Lung (tissue), 17 donors: ENCODE measurements at places on chromosomes 2 and 18. TPM values are rescaled to one million over a fixed set of nuclear protein-coding genes. Genes with fewer than 3 reads are reported as not detected.

DNA sequence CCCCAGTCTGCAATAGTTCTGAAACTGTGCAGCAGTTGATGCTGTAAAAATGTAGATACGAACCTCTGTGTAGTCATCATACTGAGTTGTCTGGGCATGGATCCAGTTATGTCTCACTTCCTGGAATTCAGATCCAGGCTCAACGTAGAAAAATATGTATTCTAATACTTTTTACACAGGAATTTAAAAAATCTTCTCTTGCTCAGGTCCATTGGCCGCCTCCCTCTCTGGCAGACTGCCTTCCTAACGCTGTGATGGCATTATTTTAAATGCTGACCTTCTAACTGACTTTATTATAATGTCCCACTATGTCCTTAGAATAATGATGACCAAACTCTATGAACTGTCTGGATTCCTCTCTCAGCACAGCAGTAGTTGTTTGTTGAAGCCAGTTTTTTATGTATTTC lies 119.6 kb downstream of the FEZ2 start:
- H3K4me1 ChIP-seq: peaks cover 2% of the 10 kb centered on the region
- DNase-seq: peak; percentile 94
- no peak overlapping the region for H3K4me3 ChIP-seq
- no peaks in the 10 kb centered on the region for H3K27me3 ChIP-seq
- peaks cover 21% of the 10 kb centered on the region for H3K36me3 ChIP-seq

DNA sequence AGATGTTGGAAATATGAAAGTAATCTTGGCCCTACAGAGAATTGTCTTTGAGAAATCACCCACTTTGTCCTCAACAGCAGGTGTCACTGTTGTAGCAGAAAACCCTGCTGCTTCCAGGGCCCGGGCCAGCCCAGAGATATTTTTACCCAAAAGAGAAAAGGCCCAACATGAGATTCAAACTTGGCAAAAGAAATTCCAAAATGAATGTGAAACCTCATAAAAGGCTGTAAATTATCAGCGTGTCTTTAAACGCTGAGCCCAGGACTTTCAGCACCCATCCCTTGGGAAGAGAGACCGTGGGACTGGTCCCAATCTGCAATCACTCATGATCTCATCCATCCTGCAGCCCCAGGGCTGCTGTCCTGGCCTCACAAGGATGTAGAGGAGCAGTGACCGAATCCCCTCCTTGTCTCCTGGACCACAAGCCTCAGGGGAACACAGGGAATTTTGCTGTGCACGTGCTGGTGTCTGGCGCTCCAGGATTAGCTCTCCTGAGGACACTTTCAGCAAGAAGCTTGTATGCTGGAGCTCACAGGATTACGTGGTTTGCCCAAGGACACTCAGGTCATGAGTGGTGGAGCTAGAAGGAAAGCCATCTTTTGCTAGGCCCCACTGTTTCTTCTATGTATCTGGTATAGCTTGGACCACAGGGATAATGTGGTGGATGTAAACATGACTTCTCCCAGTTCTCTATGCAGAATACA lies 202.1 kb downstream of the RNF144A start:
- H3K27me3 ChIP-seq: no peaks in the 10 kb centered on the region
- H3K27ac ChIP-seq: no peak overlapping the region
- no peaks in the 10 kb centered on the region for H3K36me3 ChIP-seq
- no peak overlapping the region for H3K4me3 ChIP-seq
- H3K4me1 ChIP-seq: no peaks in the 10 kb centered on the region
- peak; percentile 60 for DNase-seq

DNA sequence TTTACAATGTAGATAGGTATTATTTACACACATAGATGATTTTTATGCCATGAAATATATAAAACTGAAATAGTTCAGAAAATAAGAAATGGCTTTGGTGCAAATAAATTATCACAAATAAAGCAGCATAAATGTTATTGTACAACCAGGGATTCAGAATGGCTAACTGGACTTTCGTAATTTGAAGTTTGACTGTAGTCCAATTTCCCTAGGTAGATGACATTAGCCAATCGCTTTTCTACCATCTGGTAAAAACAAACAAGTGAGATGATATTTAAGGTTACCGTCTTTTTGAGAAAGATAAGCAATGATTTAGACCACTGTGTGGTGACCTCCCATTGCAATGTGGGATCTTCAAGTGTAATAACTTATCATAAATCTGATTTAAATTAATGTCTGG lies 400.7 kb downstream of the LRRTM4 start:
- no peaks in the 10 kb centered on the region for H3K4me1 ChIP-seq
- H3K27ac ChIP-seq: no peak overlapping the region
- no peaks in the 10 kb centered on the region for H3K27me3 ChIP-seq
- H3K36me3 ChIP-seq: no peaks in the 10 kb centered on the region
- H3K4me3 ChIP-seq: no peak overlapping the region
- no peak for DNase-seq

GRCh38 chr2:207230261-207231105 lies 64.7 kb upstream of the KLF7 start:
- no peaks in the 10 kb centered on the region for H3K27me3 ChIP-seq
- DNase-seq: no peak
- H3K36me3 ChIP-seq: no peaks in the 10 kb centered on the region

DNA sequence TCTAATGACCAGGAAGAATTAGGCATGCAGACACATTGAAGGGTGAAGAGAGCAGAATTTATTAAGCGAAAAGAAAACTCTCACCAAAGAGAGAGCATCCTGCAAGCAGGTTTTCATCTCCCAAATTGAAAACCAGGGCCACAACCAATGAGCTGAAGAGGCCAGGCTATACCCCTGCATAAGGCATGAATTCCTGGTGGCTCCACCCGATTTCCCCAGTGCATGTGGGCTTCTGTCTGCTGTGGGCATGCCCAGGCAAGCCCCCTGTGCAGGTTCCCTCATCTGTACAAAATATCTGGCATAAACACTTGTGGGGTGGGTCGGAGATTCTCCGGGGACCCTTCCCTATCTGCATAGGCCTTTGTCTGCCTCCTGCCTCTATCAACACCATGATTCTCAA lies 621.6 kb upstream of the LRRTM1 start:
- DNase-seq: no peak
- no peak overlapping the region for H3K4me3 ChIP-seq
- no peaks in the 10 kb centered on the region for H3K27me3 ChIP-seq
- H3K27ac ChIP-seq: no peak overlapping the region
- no peaks in the 10 kb centered on the region for H3K4me1 ChIP-seq

DNA sequence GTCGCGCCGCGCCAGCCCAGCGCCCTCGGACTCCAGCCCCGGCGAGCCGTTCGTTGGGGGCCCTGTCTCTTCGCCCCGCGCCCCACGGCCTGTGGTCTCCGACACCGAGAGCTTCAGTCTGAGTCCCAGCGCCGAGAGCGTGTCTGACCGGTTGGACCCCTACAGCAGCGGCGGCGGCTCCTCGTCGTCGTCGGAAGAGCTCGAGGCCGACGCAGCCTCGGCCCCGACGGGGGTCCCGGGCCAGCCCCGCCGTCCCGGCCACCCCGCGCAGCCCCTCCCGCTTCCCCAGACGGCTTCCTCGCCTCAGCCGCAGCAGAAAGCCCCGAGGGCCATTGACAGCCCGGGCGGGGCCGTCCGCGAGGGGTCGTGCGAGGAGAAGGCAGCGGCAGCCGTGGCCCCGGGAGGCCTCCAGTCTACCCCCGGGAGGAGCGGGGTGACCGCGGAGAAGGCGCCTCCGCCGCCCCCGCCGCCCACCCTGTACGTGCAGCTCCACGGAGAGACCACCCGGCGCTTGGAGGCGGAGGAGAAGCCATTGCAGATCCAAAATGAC lies 1.4 kb downstream of the PHLPP1 start:
- no peaks in the 10 kb centered on the region for H3K36me3 ChIP-seq
- H3K4me1 ChIP-seq: peaks cover 12% of the 10 kb centered on the region
- H3K27ac ChIP-seq: peak overlapping the region; percentile 76
- peak overlapping the region; percentile 86 for H3K4me3 ChIP-seq
- DNase-seq: peak; percentile 62

- H3K4me3 ChIP-seq: no peak overlapping the region
- H3K4me1 ChIP-seq: no peaks in the 10 kb centered on the region
- H3K36me3 ChIP-seq: peaks cover 3% of the 10 kb centered on the region
- H3K27ac ChIP-seq: no peak overlapping the region
Observed at GRCh38 chr18:8163286-8163959, 445.8 kb upstream of the RAB12 start.

- H3K4me1 ChIP-seq: no peaks in the 10 kb centered on the region
- no peaks in the 10 kb centered on the region for H3K36me3 ChIP-seq
- no peak overlapping the region for H3K4me3 ChIP-seq
- no peak overlapping the region for H3K27ac ChIP-seq
Observed at GRCh38 chr2:159925975-159926374, 128.0 kb upstream of the CD302 start.

GRCh38 chr2:134792186-134792585 lies 46.2 kb upstream of the ACMSD start:
- no peaks in the 10 kb centered on the region for H3K27me3 ChIP-seq
- no peak overlapping the region for H3K4me3 ChIP-seq
- H3K36me3 ChIP-seq: no peaks in the 10 kb centered on the region
- no peaks in the 10 kb centered on the region for H3K4me1 ChIP-seq

KIF5C gene
- total RNA-seq: 0.77 TPM

DNA sequence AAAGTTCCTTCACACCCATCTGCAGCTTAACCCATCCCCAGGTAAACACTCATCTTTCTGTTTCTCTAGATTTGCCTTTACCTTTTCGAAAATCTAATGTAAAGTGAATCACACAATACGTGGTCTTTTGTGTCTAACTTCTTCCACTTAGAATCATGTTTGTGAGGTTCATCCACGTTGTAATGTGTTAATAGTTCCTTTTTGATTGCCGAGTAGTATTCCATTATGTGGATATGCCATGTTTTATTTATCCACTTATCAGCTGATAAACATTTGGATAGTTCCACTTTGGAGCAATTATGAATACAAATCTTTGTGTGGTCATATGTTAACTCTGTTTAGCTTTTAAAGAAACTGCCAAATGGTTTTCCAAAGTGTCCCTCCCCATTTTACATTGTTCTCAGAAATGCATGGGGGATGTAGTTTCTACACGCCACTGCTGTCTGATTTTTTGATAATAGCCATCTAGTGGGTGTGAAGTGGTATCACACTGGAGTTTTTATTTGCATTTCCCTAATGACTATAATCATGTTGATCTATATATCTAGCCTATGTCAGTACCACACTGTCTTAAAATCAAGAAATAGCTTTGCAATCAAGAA lies 22.3 kb downstream of the PECR start:
- H3K4me3 ChIP-seq: no peak overlapping the region
- peaks cover 1% of the 10 kb centered on the region for H3K4me1 ChIP-seq
- peaks cover 4% of the 10 kb centered on the region for H3K36me3 ChIP-seq
- H3K27ac ChIP-seq: no peak overlapping the region

GRCh38 chr2:38178556-38179419 lies 102.8 kb upstream of the CYP1B1 start:
- peak overlapping the region; percentile 67 for H3K27ac ChIP-seq
- H3K36me3 ChIP-seq: no peaks in the 10 kb centered on the region
- peak; percentile 29 for DNase-seq
- H3K4me3 ChIP-seq: no peak overlapping the region
- H3K4me1 ChIP-seq: no peaks in the 10 kb centered on the region

KCNG2 gene
- 1.7 TPM for total RNA-seq

DNA sequence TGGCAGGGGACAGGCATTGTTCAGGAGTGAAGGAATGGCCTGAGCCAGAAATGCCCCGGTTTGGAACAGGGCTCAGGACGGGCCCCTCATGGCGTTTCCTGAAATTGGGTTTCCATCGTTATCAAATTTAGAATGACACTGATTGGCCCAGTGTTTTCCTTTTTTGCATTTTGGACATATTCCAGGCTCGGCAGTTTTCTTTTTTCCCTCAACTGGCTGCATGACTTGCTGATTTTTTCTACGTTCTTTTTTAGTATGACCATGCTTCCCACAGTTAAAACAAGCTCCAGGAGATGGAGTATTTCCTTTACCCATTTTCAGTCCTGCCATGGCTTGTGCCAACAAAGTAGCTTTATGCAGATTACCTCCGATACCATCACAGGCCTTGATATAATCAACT lies 20.4 kb upstream of the LYG2 start:
- no peak overlapping the region for H3K27ac ChIP-seq
- no peaks in the 10 kb centered on the region for H3K4me1 ChIP-seq
- H3K36me3 ChIP-seq: no peaks in the 10 kb centered on the region
- DNase-seq: no peak

GRCh38 chr2:153047220-153047619 lies 328.8 kb downstream of the ARL6IP6 start:
- no peak overlapping the region for H3K27ac ChIP-seq
- no peaks in the 10 kb centered on the region for H3K27me3 ChIP-seq
- no peaks in the 10 kb centered on the region for H3K4me1 ChIP-seq
- DNase-seq: no peak
- H3K36me3 ChIP-seq: no peaks in the 10 kb centered on the region

GRCh38 chr18:49515516-49515915 lies 28.5 kb upstream of the C18orf32 start:
- H3K27me3 ChIP-seq: no peaks in the 10 kb centered on the region
- no peaks in the 10 kb centered on the region for H3K36me3 ChIP-seq
- no peak overlapping the region for H3K27ac ChIP-seq
- no peak for DNase-seq
- no peaks in the 10 kb centered on the region for H3K4me1 ChIP-seq

GRCh38 chr2:12761104-12761503 lies 44.4 kb downstream of the TRIB2 start:
- no peaks in the 10 kb centered on the region for H3K4me1 ChIP-seq
- no peak overlapping the region for H3K27ac ChIP-seq
- H3K4me3 ChIP-seq: no peak overlapping the region
- H3K36me3 ChIP-seq: no peaks in the 10 kb centered on the region
- no peak for DNase-seq

- H3K27ac ChIP-seq: no peak overlapping the region
- no peaks in the 10 kb centered on the region for H3K36me3 ChIP-seq
- DNase-seq: no peak
Observed at GRCh38 chr2:11667866-11668637, 1.9 kb downstream of the NTSR2 start.

DNA sequence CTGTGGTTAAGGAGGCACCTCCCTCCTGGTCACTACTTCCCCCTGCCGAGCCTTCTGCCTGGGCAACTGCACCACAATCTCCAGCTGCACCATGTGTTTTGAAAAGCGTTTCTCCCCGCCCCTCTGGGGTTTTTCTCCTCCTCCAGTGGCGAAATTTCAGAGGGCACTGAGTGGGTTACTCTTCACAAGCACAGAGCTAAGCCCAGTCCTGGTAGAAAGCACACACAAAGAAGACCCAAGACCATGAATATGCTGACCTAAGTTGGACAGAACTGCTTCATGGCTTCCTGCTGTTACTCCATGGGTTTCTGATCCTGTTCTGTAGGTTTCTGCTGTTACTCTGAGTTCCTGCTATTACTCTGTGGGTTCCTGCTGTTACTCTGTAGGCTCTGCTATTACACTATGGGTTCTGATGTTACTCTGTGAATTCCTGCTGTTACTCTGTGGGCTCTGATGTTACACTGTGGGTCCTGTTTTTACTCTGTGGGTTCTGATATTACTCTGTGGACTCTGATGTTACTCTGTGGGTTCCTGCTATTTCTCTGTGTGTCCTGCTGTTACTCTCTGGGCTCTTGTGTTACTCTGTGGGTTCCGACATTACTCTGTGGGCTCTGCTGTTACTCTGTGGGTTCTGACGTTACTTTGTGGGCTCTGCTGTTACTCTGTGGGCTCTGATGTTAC lies 216.6 kb downstream of the RTP5 start:
- no peaks in the 10 kb centered on the region for H3K36me3 ChIP-seq
- peak overlapping the region; percentile 60 for H3K27ac ChIP-seq
- no peaks in the 10 kb centered on the region for H3K4me1 ChIP-seq
- peak; percentile 5 for DNase-seq

PPP1R1C gene
- 3.9 TPM for total RNA-seq

- no peaks in the 10 kb centered on the region for H3K36me3 ChIP-seq
- DNase-seq: no peak
- no peak overlapping the region for H3K27ac ChIP-seq
- peaks cover 3% of the 10 kb centered on the region for H3K4me1 ChIP-seq
Observed at GRCh38 chr2:5021136-5021535, 671.0 kb upstream of the SOX11 start.

LIMS4 gene
- total RNA-seq: 0.55 TPM

CASP10 gene
- total RNA-seq: 24.3 TPM
